ENCODE measurements at places on chromosomes 12 and 14. TPM values are rescaled to one million over a fixed set of nuclear protein-coding genes. Genes with fewer than 3 reads are reported as not detected.
A peak's percentile ranks its signal among the peaks of the same experiment; 100 is the strongest.

The LRCOL1 gene
- not detected for total RNA-seq

The STAB2 gene
- total RNA-seq = not detected

GRCh38 chr12:45727301-45727979, 2.1 kb upstream of the ARID2 start:
- H3K27me3 ChIP-seq = no peaks in the 10 kb centered on the region
- peak; percentile 97 for DNase-seq
- H3K36me3 ChIP-seq = peaks cover 3% of the 10 kb centered on the region
- H3K27ac ChIP-seq = peak overlapping the region; percentile 84
- H3K4me1 ChIP-seq = no peaks in the 10 kb centered on the region

The TUBA1A gene
- total RNA-seq = 148 TPM

- H3K4me1 ChIP-seq = peaks cover 6% of the 10 kb centered on the region
- H3K4me3 ChIP-seq = peak overlapping the region; percentile 74
- H3K27me3 ChIP-seq = peaks cover 85% of the 10 kb centered on the region
- no peak overlapping the region for H3K27ac ChIP-seq
- DNase-seq = peak; percentile 86
- peaks cover 13% of the 10 kb centered on the region for H3K36me3 ChIP-seq
These were observed 5.6 kb upstream of the LHX5 start for GRCh38 chr12:113477171-113477841.

The LTBP2 gene
- 0.75 TPM for total RNA-seq

- no peaks in the 10 kb centered on the region for H3K36me3 ChIP-seq
- H3K4me3 ChIP-seq = no peak overlapping the region
- no peak overlapping the region for H3K27ac ChIP-seq
- no peak for DNase-seq
- no peaks in the 10 kb centered on the region for H3K4me1 ChIP-seq
These were observed 122.2 kb upstream of the NCOR2 start for GRCh38 chr12:124689631-124690030.

The TIMM9 gene
- total RNA-seq = 51.4 TPM

DNA sequence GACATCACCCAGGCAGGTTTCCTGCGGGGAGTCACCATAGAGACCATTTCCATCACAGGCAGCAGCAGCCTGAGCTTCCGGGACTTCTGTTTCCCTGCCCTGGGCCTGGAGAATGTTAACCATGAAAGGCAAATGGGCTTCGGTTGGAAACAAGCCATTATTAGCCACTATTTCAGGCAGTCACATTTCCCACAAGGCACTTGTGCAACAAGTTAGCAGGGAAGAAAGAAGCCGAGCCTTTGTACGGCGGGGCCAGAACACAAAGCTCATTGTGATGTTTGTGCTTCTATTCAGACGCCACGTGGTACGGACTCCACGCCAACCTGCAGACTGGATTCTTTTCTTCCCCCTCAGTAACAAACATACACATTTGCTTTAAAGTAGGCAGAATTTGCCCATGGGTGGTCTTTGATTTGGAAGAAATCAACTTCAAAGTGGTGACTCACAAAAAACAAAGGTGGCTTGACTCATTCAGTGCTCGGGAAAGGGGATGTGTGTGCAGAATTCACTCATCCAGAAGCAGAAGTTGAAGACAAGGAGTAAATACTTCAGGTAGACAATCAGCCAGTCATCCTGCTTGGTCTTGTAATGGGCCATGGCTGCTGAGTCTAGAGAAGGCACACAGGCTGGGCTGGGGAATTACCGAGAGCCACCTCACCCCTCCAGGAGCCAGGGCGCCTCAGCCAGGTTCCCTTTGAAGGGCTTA, 154.2 kb upstream of the PRMT8 start:
- H3K4me3 ChIP-seq = no peak overlapping the region
- H3K4me1 ChIP-seq = peaks cover 5% of the 10 kb centered on the region
- no peaks in the 10 kb centered on the region for H3K27me3 ChIP-seq
- H3K27ac ChIP-seq = no peak overlapping the region
- H3K36me3 ChIP-seq = no peaks in the 10 kb centered on the region
- no peak for DNase-seq

DNA sequence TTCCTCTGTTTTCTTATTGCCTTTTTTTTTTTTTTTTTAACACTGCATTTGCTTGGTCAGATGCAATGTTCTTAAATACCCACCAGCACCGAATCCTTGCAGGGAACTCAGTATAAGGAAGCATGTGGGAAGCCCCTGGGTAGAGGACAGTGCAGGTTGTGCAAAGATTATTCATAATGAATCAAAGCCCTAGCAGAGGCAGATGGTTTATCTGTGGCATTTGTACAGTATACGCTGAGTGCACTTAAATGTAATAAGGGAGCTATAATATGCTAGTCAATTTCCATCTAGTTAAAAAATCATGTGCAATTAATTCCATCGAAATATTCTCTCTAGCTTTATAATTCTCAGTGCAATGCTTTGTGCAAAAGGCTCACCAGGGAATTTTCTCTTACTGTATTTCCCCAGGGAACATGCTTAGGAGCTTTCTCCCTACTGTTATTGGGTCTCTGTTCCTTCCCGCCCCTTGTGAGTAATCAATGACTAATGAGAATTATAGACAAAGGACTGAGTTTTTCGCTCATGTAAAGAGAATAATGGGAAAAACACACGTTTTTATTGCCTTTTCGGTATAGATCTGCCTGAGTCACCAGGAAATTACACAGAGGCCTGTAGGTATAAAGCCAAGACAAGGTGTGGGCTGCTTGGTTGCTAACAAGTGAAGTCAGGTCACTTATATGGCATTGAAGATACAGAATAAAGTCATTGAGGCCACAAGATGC, 1214.3 kb upstream of the TMEM132C start:
- H3K27me3 ChIP-seq = no peaks in the 10 kb centered on the region
- H3K27ac ChIP-seq = no peak overlapping the region
- no peak overlapping the region for H3K4me3 ChIP-seq

DNA sequence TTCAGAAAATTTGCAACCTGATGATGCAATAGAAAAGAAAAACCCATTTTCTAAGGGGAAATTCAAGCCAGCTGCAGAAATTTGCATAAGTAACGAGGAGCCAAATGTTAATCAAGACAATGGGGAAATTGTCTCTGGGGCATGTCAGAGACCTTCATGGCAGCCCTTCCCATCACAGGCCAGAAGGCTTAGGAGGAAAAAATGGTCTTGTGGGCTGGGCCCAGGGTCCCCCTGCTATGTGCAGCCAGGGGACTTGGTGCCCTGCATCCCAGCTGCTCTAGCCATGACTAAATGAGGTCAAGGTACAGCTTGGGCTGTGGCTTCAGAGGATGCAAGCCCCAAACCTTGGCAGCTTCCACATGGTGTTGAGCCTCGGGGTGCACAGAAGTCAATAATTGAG, 28.2 kb upstream of the AVPR1A start:
- no peak for DNase-seq
- no peaks in the 10 kb centered on the region for H3K27me3 ChIP-seq
- H3K36me3 ChIP-seq = peaks cover 41% of the 10 kb centered on the region
- no peak overlapping the region for H3K27ac ChIP-seq
- H3K4me1 ChIP-seq = no peaks in the 10 kb centered on the region
- no peak overlapping the region for H3K4me3 ChIP-seq

GRCh38 chr12:115495300-115495699, 782.2 kb downstream of the MED13L start:
- H3K4me1 ChIP-seq = no peaks in the 10 kb centered on the region
- H3K36me3 ChIP-seq = no peaks in the 10 kb centered on the region
- no peak overlapping the region for H3K4me3 ChIP-seq
- DNase-seq = no peak
- H3K27ac ChIP-seq = no peak overlapping the region

DNA sequence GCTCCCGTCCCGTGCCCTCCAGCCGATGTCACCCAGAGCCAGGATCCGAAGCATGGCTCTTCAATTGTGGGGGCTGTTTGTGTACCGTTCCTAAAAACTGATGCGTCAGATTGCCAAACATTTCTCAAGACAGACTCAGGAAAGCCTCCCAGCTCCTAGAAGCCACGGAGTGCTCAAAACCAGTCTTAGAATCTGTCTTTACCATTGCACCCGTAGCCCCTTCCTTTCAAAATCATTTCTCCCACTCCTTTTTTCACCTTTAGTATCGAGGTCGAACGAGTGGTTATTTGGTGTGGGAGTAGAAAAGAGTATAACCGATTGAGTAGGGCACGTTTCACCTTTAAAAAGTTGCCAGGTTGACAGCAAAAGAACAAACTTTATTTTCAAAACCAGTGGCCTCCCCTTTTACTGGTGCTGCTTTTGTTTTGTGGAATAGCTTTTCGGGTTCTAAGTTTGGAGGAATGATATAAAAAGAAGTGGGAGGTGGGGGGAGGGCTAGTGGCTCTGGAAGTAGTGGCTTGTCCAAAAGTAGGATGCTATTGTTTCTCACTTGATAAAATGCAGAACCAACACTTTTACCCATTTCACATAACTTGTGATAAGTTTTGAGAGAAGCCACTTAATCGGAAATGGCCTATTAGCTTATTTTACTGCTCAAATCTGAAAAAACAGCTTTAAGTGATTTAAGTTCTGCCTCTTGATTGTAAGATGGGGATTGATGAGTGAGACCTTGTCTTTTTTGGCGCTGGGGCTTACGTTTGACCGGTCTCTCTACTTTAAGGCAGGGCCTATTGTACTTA, 803 bp downstream of the STK38L start:
- H3K27ac ChIP-seq = no peak overlapping the region
- H3K27me3 ChIP-seq = no peaks in the 10 kb centered on the region
- peak overlapping the region; percentile 95 for H3K4me3 ChIP-seq
- no peak for DNase-seq
- H3K4me1 ChIP-seq = no peaks in the 10 kb centered on the region
- peaks cover 6% of the 10 kb centered on the region for H3K36me3 ChIP-seq

DNA sequence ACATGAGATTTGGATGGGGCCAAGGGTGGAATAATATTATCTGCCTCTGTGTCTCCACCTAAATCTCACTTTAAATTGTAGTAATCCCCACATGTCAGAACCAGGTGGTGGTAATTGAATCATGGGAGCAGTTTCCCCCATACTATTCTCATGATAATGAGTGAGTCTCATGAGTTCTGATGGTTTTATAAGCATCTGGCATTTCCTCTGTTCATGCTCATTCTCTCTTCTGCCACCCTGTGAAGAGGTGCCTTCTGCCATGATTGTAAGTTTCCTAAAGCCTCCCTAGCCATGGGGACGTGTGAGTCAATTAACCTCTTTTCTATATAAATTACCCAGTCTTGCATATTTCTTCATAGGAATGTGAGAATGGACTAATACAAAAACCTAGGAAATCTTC, 29.9 kb downstream of the TSPAN19 start:
- no peaks in the 10 kb centered on the region for H3K36me3 ChIP-seq
- no peaks in the 10 kb centered on the region for H3K27me3 ChIP-seq

Data from H9 (cell line).